Femur (tissue), 1 donor: ENCODE measurements at places on chromosomes 4 and X.
A peak's percentile ranks its signal among the peaks of the same experiment; 100 is the strongest.

DNA sequence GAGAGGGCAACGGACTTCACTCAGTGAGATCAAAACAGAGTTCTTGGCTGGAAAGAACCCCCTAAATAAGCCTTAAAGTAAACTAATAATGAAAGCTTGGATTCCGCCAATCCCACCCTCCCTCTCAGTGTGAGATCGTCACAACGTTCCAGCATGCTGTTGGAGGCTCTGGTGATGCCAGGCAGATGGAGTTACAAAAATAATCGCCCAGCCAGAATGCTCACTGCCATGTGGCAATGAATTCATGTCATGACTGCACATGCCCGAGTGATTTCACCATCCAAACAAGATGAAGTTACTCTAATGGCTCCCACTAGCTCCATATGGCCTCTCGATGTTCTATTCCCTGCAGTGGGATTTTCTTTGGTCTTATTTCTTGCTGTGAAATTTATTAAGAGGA, 248.0 kb downstream of the SPATA18 start:
- DNase-seq, result peak; percentile 43

- no peak for DNase-seq
Measured at GRCh38 chrX:30308263-30309138, 689 bp downstream of the NR0B1 start.

GRCh38 chrX:33178690-33179089, 32.7 kb downstream of the DMD start:
- no peak for DNase-seq

DNA sequence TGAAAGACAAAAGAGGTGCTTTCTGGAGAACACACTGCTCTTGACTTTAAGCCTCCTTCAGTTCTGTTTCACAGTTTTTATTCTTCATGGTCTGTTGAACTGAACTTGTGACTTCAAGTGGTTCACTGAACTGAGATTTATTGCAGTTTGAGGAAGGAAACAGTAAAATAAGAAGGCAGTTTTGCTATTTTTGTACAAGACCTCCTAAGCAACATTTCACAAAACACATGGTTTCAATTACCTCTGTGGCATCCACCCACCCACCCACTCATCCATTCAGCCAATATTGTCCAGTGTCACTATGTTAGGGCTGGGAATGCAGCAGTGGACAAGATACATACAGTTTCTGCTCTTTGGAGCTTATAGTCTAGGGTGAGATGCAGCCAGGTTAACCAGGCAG, 131.3 kb downstream of the IL1RAPL2 start:
- DNase-seq, result peak; percentile 17

DNA sequence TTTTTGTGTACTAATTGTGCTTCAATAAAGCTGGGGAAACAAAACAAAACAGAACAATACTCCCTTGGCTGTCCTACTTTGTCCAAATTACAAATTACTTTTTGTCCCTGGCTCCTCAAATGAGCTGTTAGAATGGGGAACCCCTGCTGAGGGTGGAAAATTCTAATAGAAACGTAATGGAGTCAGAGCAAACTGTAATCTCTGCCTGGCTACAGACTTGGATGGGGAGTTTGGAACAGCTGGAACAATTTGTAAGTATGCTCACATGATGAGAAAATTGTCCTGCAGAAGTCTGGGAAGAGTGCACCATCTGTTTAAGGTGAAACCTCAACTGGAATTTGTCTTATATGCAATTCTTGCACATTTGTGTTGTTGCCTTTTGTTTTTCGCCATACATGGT, 364.4 kb upstream of the CLNK start:
- no peak for DNase-seq

GRCh38 chrX:70043685-70044084, 6.1 kb downstream of the AWAT2 start:
- no peak for DNase-seq

GRCh38 chrX:9832811-9833210, 46.6 kb downstream of the SHROOM2 start:
- no peak for DNase-seq

GRCh38 chr4:53905276-53905940, 159.0 kb downstream of the CHIC2 start:
- no peak for DNase-seq

DNA sequence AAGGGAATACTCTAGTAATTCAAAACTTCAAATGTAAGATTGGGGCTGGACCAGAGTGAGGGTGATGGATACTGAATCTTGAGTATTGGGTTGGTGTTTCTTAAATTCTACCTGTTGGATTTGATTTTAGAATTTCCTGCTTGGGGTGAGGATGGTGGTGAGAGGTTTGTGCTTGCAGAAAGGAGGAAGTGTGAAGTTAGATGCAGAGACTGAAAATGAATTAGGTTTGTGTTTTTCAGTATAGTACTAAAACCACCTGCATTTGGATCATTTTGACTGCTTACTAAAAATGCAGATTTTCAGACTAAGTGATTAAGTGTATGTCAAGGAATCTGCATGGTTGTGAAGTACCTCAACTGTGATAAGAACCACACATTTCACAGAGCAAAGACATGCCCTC, 131.5 kb upstream of the CENPE start:
- no peak for DNase-seq

GRCh38 chr4:189974056-189974455, 33.4 kb downstream of the FRG1 start:
- no peak for DNase-seq

GRCh38 chr4:87531621-87532020, 2.4 kb upstream of the SPARCL1 start:
- no peak for DNase-seq

GRCh38 chr4:79663141-79663540, 255.1 kb upstream of the GK2 start:
- DNase-seq, result no peak

DNA sequence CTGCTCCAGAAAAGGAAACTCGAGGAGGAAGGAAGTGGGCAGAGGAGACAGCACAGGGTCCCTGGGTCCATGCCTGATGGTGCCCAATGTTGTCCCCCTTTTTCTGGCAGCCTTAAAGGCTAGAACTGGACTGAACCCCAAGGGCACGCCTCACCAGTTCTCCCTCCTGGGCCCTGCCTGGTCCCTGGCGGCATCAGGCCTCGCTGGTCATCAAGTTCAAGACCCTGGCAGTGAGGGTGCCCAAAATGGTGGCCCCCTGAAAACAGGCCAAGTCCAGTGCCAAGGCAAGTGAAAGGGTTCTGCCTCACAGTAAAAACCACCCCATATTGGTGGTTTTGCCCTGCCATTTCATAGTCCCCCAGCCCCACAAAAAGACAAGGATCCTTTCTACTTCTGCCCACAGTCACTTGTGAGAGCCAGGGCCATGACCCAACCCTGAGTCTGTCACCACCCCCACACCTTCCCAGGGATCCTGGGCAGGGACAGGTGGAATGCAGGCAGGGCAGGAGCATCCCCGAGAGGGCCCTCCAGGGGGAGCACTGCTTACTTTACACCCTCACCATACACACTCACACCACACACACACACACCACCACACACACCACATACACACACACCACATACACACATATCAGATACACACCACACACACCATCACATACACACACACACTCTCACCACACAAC, 107.6 kb downstream of the DCTD start:
- no peak for DNase-seq
